ENCODE measurements at places on chromosomes 5 and 9. TPM values are rescaled to one million over a fixed set of nuclear protein-coding genes. Genes with fewer than 3 reads are reported as not detected.

DNA sequence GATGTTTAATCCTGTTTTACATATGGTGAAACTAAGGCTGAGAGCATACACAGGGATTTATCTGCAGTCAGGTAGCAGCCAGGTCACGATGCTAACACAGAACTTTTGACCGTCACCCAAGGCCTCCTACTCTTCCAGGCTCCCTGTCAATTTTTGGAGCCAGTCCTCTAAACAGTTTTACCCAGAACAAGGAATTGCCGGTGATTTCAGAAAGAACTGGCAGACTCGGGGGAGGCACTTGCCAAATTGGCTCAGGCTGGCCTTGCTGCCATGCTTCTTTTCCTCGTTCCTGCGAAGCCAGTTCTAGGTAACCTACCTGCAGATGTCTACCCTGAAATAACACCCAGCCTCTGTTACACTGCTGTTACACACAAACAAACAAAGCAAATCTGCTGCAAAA is 21.2 kb downstream of the GRIA1 start:
- no peak for DNase-seq

IL4 gene
- total RNA-seq, result not detected

SIL1 gene
- total RNA-seq, result 61.5 TPM

DNA sequence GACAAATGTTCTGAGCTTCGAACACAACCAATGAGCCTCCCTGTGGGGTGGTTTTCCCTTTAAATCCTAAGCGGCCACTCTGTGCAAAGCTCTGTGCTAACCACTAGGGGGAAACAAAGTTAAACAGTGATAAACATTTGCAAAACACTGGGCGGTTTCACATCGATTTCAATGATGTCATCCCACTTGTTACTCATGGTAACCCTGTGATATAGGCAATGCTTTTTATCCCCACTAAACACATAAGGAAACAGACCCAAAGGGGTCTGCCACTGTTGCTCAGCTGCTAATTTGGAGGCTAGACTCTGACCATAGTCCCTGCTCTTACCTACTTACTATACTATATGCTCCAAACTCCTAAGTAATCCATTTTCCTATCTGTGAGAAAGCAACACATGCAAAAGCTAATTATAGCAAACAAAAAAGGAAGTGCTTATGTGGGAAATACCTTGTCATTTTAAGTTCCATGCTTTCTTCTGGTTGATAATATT is 57.3 kb downstream of the PTPN3 start:
- peak; percentile 84 for DNase-seq

GRCh38 chr5:120473332-120473731 is 9.2 kb downstream of the PRR16 start:
- no peak for DNase-seq

DNA sequence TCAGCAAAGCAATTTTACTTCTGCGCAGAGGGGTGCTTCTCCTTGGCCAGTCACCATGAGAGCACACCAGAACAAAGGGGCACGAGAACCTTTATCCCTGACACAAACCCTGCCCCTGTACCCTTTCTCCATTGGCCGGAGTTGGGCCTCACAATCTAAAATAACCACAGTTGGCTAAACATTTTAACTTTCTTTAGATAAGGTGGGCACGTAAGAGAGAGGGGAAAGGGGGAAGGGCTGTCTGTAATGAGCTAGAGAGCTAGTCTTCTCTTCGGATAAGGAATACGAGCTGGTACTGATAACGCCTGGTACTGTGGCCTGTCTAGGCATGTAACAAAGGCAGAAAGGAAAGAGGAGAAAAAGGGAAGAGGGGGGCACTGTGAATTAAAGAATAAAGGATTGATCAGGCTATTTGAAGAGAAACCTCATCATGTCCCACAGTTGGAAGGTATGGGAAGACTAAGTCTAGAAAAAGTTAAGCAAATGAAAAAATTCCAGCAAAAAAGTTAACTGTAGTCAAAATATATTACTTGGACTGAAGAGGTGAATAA is 1.8 kb upstream of the IARS1 start:
- no peak for DNase-seq

DNA sequence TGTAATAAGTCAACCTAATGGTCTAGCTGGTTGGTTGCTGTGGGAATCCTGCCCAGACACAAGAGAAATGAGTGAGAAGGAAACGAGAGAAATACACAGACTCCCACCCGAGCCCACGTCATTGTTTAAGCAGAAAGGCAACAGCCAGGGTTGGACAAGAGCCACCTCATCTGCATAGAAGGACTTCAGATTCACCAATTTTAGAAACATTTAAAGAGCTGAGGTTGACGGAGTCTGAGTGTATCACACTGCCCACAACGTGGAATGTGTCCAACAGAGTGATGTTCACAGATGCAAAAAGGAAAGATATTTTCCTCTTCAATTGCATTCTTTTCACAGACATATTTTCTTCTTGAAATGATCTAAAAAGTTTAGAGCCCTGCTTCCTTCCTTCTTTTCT is 349.5 kb downstream of the AGTPBP1 start:
- no peak for DNase-seq

- DNase-seq, result no peak
Measured at GRCh38 chr9:109408759-109409462, 88.1 kb upstream of the EPB41L4B start.

ELOVL7 gene
- 8.0 TPM for total RNA-seq

FAM163B gene
- total RNA-seq, result not detected

DNA sequence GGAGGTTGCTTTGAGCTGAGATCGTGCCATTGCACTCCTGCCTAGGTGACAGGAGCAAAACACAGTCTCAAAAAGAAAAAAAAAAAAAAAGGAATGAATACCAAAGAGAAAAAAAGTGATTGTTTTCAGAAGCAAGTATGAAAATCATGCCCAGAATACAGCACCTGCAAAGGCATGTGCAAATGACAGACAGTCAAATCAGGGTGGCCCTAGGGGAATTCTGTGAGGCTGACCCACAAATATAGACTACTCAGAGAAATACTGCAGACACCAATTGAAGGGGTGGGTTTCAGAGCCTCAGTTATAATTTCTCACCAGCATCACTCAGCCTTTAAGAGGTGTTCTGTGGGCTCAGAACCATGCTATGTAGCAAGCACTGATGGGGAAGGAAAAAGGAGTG is 28.6 kb downstream of the DCAF12 start:
- DNase-seq, result no peak

DNA sequence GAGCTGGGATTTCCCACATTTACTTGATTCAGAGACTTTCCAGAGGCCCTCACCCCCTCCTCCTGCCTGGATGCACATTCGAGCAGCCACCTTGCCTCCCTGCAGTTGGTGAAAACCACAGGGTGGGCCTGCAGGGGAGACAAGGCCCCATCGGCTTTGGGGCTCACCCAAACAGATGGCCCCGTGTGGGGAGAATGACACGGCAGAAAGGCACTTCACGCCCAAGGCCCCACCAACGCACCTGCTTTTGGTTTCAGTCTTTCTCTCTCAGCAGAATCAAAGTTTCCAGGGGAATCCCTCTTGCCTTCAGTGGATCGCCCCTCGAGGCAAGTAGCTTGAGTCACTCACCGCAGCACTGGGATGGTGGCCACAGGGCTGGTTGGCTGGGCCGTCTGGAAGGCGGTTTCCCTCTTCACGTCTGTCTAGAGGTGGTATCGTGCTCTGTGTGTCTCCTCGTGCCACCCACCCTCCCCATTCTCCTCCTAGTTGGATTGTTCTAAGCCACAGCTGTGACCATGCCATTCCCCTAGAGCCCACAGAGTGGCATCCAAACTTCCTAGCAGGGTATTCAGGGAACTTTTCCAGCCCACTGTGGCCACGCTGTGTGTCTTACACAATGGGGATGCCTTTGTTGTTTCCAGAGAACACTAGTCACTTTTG is 31.8 kb downstream of the SEC61B start:
- peak; percentile 98 for DNase-seq

GLRA1 gene
- not detected for total RNA-seq

DNA sequence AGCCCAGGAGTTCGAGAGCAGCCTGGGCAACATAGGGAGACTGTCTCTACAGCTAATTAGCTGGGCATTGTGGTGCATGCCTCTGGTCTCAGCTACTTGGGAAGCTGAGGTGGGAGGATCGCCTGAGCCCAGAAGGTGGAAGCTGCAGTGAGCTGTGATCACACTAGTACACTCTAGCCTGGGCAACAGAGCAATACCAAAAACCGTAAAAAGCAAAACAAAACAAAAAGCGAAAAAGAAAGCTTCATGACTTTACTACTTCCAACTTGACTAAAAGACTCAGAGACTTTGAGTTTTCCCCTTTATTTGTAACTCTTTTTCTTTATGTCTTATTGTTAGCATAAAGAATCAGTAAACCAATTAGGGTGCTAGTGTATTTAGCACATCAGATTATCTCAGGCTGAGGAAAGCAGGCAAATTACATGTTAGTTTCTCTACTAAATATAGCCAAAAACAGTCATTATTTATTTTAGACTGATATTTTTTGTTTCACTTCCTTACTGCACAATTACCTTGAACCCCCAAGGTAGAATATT is 5.4 kb downstream of the RAD17 start:
- no peak for DNase-seq

- no peak for DNase-seq
Measured at GRCh38 chr9:123525957-123526356, 170.0 kb downstream of the CRB2 start.

ACOT12 gene
- not detected for total RNA-seq

DNA sequence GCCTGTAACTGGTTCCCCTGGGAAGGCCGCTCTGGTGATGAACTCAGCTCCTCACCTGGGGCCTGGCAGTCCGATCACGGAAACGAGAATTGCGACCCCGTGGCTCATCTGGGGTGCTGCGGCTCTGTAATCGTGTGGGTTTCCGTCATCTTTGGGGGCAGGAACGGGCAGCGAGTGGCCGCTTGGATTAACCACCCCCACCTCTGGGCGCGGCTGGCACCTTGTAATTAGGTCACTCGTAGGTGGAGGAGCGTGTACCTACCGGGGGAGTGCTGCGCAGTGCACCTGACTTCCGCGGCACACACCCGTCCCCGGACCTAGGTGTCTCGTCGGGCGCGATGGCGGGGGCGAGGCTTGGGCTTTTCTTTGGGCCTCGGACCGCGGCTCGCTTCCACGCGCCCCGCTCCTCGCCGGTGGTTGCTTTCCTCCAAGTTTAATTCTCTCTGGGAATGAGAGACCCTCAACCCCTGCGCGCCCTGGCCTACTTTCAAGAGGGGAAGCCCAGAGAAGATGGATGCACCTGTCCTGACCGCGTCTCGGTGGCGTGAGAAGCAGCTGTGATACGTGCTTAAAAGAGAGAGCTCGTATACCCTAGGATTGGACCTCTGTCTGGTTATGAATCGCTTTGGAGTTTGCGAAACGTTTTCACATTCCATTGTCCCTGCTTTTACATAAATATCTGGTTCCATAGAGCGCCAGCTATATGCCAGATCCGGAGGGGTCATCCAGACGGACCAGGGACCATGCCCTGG is 744 bp upstream of the PPP2CA start:
- no peak for DNase-seq

- DNase-seq, result no peak
Measured at GRCh38 chr9:77954013-77954665, 77.5 kb downstream of the GNAQ start.

DNA sequence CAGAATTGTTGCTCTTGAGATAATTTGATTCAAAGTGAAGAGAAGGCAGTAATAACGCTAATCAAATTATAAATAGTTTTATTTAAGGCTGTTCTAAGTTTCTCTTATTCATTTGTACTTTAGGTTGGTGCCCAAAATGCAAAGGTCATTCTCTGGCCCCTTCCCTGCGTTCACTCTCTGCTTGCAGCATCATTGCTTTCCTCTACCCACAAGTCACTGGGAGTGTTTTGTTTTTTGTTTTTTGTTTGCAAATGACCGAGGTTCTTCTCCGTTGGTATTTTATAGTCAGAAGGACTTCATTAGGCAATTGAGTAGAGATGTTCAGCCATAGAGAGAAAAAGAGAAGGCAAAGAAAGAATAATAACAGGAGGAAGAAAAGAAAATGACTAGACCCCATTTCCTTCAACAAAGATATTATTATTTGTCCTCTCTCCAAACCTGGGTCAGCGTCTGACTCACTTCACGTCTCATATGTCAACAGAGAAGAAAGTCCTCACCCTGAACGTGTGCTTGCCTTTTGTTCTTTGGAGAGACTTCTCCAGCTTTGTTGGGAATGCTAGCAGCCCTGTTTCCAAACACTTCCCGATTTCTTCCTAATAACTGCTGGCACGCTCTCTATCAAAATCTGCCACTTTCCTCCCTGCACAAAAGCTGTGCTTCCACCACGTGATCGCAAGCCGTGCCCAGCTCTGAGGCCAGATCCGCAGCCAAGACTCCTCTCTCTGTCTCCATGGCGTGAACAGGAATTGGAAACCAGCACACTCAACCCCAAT is 119.8 kb downstream of the EBF1 start:
- DNase-seq, result peak; percentile 40

KIF12 gene
- total RNA-seq, result 0.12 TPM

NUTM2G gene
- total RNA-seq, result not detected

CATSPER3 gene
- not detected for total RNA-seq

DNA sequence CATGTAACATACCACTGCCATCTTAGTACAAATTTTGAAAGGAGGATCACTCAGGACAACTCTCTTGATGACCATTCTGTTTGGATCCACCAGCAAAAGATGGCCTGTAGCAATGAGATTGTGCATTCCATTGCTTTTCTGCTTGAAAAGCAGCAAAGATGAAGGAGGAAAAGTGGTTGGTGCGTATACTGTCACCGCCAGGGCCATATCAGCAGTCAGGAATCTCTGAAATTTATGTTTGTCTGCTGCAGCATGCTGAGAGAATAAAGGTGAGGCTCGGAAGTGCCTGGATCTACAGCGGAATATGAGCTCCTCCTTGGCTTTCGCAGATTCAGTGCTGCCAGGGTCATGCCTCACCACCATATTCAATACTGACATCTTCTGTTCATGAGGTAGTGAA is 144.4 kb downstream of the GPBP1 start:
- no peak for DNase-seq

HTR4 gene
- not detected for total RNA-seq

DNA sequence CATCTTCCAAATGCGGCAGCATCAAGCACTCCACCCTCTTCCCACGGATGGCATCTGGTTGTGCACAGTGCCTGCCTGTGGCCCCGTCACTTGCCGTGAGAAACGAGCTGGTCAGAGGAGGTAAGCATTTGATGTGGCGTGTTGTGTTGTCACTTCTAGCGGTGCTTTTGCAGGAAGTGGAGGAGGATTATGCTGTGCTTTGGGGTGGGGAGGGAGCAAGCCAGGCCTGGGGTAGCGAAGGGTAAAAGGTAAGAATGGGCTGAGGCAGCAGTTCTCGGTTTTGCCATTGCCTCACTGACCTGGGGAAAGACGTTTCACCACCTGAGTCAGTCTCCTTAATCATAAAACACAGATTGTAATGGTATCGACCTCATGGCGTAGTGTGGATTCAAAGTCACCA is 2.3 kb upstream of the POMT1 start:
- DNase-seq, result peak; percentile 31

GRCh38 chr5:74865256-74865803 is 857 bp downstream of the FAM169A start:
- no peak for DNase-seq

DNA sequence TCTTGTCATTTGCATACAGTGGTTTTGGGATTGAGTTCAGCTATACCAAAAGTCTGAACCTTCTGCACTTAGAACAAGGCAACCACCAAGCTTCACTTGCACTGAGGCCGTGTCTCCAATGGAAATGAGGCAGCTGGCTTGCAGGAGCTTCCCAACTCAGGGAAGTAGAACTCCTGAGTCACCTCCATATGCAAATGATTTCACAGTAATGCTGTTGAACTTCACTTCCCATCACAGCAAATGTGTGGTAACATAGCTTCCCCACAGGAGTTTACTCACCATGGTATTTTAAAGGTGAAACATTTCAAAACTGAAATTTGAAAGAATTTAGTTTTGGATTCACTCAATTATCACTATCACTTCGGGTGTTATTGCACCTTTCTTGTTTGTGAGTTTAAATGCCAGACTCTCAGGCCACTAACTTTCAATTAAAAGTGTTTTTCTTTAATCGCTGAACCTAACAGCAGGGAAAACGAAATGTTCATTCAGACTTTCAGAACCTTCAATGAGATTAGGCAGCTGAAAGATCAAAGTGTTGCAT is 9.0 kb downstream of the CD274 start:
- DNase-seq, result peak; percentile 71
